ENCODE measurements at places on chromosomes 3 and 15.
A peak's percentile ranks its signal among the peaks of the same experiment; 100 is the strongest.

DNA sequence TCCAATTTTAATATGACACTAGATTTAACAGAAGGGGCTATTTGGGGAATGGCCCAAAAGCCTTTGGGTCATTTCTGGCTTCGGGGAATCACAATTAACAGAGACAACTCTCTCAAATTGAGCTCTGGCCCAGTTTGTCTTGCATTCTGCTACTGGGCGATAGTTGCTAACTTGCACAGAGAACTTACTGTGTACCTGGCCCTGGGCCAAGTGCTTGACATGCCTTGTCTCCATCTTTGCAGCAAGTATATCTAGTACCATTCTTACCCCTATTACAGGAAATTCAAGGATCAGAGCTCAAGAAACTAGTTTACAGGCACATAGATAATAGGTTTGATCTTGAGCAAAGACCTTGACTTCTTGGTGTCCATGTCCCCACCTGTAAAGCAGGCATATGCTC is 175.7 kb downstream of the TMEM108 start:
- no peak for DNase-seq

DNA sequence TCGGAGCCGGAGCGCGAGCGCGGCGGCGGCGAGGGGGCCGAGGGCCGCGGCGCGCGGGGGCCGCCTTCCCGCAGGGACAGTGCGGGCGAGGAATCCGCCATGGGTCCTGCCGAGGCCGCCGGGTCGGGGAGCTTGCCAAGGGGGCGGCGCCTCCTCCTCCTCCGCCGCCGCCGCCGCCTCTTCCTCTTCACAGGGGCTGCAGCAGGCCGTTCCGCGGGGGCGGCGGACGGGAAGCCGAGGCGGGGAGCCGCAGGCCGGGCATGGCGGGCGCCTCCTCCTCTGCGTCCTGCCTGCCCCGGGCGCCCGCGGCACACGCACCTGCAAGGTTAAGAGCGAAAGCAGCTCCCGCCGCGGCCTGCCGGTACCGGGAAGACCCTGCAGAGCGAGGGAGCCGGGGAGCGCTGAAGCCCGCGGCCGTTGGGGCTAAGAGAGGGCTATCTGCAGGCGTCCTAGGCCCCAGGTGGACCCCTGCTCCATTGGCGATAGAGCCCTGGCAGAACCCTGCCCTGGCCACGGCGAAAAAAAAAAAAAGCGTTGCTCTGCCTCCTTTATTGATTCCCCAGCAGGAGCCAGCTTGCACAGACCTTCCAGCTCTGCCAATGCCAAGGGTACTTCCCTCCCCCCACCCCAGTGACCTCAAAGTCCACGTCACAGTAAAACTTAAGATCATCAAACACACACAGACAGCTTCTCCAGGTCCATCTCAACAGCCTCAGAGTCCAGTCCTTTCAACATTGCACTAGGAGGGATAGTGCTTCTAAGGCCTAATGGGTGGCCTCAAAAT is at the start of gene LYSMD2:
Gene LYSMD2, minus strand, starts transcription at position 134 of the 784 bp plus-strand sequence. Its CDS starts 33 bp downstream, at position 101.
- peak; percentile 61 for DNase-seq

DNA sequence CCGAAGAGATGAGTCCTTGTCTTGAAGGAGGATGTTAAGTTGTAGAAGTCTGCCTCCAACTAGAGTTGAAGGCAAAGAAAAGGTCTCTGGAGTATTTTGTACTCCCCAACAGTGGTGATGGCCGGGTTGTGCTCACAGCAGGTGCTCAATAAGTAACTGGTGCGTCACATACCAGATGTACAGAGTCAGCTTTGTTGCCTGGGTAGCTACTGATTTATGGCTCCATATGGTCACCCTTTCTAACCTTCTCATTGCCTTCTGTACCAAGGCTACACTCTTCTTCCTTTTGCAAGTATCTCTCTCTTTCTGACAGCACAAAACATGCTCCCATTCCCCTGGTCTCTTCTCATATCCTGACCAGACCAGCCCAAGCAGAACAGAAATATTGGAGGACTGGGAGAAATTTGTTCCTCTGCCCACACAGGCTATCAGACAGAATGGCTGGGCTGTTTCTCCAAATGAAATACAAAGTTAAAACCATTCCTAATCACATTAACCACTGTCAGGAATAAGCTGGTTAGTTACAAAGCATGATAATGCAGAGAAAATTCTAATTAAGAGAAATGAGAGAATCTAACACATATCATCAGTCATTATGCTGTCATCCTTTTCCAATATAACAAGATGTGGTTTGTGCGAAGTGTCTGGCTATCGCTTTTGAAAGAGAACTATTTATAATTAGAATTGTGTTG is 150.1 kb upstream of the LRRN1 start:
- DNase-seq = no peak

DNA sequence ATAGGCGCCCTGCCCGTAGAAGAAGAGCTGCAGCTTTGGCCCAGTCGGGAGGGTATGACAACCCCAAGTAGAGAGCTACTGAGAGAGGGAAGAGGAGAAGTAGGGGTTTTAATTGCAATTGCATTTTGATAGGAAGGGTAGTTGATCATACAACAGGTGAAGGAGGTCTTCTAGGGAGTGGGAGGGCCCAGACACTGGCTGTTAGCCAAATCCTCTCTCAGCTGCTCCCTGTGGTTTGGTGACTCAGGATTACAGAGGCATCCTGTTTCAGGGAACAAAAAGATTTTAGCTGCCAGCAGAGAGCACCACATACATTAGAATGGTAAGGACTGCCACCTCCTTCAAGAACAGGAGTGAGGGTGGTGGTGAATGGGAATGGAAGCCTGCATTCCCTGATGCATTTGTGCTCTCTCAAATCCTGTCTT is 408.9 kb upstream of the THBS1 start:
- peak; percentile 1 for DNase-seq

- DNase-seq = peak; percentile 59
These were observed 2.9 kb downstream of the GNAT1 start for GRCh38 chr3:50194128-50194902.

DNA sequence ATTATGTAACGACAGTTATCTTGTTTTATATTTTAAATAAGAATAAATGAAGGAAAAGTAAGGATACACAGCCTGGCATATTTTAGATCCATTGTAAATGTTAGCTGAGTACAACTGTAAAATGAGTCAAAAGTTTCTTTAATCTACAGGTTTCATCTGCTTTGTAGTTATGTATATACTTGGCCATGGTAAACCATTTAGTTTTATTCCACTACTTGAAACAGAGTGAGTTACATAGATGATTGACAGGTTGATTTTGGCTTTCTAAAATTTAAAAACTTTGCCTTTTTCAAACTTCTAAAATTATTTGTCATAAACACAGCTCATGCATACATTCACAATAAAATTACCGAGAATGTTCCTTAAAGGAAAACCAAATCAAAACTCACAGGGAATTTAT is 371.2 kb downstream of the ROBO1 start:
- no peak for DNase-seq

DNA sequence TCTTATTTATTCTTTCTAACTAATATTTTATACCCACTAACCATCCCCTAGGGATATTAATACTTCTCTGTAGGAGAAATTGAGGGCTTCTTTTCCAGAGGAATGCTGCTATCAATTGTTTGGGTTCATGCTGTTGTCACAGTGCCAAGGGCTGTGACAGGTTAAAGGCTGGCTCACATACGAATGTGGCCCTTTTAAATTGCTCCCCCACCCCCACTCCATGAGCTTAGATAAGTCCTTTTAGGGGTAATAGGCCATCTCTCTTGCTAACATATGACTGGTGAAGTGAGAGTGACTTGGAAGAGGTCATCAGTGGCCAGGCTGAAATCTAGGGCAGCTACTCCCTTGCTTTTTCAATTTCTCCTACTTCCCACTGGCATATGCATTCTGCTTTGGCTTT is 121.9 kb upstream of the DPH6 start:
- DNase-seq = no peak

GRCh38 chr3:114272271-114272670 is 21.6 kb upstream of the TIGIT start:
- DNase-seq = no peak

DNA sequence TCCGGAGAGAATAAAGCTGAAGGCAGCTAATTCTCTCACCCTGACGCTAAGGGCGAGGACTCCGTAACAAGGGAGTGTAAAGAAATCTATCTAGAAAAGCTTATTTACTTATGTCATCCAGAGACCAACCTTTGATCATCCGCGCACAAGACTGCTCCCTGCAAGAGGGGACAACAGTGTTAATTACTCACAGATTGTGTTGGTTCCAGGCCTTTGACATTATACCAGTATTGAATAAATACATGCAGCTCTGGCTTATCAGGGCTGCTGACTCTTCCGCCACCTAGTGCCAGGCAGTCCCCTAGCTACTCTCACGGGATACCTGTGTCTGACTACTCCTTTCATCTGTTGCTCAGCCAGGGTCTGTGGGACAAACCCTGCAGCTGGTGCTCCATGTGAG is 211.7 kb downstream of the DTWD1 start:
- no peak for DNase-seq

DNA sequence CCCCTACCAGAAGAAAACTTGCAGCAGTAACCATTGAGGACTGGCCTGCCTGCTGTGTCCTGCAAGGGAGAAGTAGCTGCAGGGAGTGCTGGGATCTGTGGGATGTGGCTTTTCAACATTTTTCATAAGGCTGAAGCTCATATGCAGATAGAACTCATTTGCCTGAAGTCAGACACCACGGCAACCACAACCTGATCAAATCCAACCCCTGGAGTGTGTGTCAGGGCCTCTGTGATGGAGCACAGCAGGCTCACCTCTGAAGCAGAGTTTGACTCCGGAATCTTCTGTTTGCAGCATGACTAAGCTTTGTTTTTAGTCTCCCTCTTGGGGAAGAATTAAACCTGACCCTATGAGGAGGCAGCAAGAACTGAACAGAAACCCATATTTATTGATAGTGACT is 508.7 kb downstream of the AGBL1 start:
- DNase-seq = no peak

DNA sequence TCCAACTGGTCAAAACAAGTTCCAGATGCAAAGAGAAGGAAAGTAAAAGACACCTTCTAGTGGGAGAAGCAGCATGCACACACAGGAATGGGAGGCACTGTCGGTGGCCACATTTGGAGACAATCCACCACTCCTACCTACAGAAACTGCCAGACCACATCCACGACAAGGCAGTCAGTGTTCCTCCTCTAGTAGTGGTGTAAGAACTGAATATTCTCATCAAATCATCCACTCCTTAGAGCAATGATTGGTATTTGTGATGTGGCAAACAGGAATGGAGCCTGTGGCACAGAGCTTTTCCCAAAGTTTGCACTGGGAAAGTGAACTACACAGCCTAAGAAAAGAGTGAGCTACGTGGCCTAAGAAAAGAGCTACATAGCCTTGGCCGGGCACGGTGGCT is 5.1 kb upstream of the SPINT1 start:
- no peak for DNase-seq

- no peak for DNase-seq
These were observed 1.6 kb upstream of the SMAD6 start for GRCh38 chr15:66700412-66700801.

Data from stimulated activated CD4-positive, alpha-beta T cell treated with anti-CD3 and anti-CD28 coated beads, Interleukin-1b, Interleukin-23, amount 100 ng/mL, for 24 hours (primary cell).